ENCODE measurements at places on chromosomes 1 and 21. TPM values are rescaled to one million over a fixed set of nuclear protein-coding genes. Genes with fewer than 3 reads are reported as not detected.

GRCh38 chr1:157585984-157586383 lies 11.9 kb downstream of the FCRL4 start:
- no peak for DNase-seq

- DNase-seq = no peak
Observed at GRCh38 chr1:37186246-37186756, 152.0 kb upstream of the GRIK3 start.

GUCA2A gene
- not detected for polyA plus RNA-seq

DNA sequence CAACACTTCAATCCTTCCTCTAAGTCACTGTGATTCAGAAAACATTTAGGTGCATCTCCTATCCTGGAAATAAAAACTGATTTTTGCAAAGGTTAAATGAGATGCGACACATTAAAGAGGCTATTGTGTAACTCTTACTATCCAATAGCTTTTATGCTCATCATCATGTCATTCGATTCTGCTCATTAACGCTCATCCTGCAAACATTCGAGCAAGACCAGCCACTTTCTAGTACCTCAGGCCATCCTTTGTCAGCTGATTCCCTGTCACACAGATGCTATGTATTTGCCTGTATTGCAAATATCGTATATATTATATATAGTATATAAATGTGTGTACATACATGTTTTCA lies 131.6 kb downstream of the TLR5 start:
- no peak for DNase-seq

GRCh38 chr1:7755448-7755847 lies 15.6 kb upstream of the VAMP3 start:
- no peak for DNase-seq

DNA sequence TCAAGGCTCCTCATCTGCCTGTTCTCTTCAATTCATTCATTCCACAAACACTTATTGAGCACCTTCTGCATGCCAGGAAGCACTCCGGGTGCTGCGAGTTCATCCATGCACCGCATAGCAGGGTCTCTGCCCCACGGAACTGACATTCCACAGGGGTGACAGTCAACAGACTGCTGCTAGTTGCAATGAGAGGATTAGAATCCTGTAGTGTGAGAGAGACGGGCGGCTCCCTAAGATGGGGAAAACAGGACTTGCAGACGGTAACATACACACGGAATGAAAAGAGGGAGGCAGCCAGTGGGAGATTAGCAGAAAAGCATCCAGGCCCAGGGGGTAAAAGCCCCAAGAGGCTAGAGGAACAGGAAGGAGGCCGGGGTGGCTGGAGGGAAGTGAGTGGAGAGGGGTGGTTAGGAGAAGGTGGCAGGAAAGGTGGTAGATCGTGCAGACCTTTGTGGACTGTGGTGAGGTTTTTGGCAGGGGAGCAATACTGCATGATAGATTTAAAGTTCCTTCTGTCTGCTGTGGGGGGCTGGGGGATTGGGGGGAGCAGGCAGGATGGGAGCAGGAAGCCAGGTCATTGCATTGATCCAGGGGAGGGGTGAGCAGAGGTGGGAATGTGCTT lies 6.6 kb downstream of the TNFRSF8 start:
- DNase-seq = no peak

DNA sequence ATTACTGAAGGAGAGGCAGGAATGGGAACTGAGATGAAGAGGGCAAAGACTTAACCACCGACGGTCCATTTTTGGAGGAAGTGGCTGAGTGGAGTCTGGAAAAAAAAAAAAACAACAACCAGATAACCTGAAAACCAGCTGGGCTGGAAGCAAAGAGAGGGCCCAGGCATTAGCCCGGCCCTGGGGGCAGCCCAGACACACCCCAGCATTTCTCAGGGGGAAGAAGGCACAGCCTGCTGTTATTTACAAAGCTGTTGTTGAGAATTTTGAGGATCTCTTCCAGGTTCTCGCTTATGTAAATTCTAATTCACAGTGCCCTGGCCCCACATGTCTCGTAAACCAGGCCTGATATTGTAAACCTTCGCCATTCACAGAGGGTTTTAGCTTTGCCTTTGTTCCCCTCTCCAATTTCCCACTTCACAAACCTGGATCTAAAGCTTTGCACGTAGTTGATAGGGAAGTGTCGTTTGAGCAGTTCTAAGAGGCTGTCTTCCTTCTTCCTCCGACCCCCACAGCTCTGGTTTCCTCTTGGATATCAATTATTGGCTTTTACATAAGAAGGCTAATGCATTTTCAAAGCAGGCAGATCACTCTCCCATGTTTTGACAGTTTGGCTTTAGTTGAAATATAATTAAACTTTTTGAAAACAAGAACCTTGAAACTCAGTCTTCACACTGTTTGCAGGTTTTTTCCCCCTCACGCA lies 161.8 kb upstream of the IRF2BP2 start:
- no peak for DNase-seq

DNA sequence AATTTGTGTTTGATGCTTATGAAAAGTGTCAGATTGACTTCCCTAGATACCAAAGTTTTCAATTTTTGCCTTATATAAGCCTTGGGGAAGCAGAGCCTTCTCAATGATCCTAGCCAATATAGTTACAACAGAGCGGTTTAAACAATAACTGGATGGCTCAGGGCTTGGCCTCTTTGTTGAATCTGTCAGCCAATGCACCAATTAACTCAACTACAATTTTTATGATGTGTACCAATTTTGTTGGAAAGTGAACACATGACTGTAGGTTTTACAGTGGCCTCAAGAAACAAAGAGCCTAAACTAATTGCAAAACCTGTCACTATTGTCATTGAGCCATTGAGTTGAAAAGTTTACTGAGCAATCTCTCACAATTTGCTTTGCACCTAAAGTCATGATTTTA lies 71.6 kb upstream of the RGS18 start:
- no peak for DNase-seq

GRCh38 chr1:165143437-165144065 lies 213.0 kb downstream of the LMX1A start:
- no peak for DNase-seq

GRCh38 chr1:240111558-240111957 lies 19.9 kb downstream of the FMN2 start:
- DNase-seq = no peak

DNA sequence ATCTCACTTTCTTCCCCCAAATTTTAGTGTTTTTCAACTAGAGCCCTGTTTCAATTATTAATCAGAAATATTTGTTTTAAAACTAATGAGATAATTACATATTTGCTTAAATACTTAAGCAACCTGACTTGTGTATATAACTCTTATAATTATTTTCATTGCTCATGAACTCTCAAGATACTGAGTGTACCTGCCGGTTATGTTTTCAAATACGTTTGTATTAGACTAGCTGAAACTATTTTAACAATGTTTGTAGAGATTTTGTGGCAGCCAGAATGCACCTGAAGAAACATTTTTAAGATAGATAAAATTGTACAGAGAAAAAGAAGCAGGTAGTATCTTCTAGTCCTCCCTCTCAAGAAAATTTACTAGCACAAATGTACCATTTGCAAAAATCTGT lies 140.6 kb upstream of the CXADR start:
- DNase-seq = no peak

LELP1 gene
- not detected for polyA plus RNA-seq

DNA sequence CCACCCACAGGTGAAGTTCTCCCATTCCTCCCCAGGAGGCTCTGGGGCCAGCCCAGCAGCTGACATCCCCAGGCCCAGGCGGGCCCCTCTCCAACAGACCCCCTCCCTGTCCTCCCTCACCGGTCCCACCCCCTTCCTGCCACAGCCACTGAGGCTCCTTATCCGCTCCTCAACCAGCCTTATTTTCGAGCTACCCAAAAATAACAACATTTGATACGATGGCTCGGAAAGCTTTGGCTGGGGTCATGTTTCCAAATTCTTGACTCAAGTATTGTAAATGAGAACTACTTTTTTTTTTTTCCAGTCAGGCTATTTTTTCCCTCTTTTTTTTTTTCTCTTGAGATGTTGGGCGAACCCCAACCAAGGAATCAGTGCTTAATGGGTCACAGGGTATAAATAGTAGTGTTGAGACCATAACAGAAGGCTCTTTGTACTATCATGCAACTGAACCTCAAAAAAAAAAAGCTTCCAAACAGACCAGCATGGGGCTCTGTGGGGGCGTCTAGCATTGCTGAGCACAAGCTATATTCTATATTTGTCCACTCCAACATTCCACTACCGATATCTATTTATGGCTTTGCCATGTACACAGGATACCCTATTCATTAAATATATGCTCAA lies 27.2 kb downstream of the IRF2BP2 start:
- DNase-seq = no peak

Data from left renal pelvis (tissue), 4 donors.